G401 (cell line): ENCODE measurements at places on chromosomes 12 and 14. TPM values are rescaled to one million over a fixed set of nuclear protein-coding genes. Genes with fewer than 3 reads are reported as not detected.

Gene CD163
- total RNA-seq = not detected in 2 replicates

Gene TAS2R30
- total RNA-seq = 0.07 and 0.68 TPM in 2 replicates

Gene AJUBA
- total RNA-seq = 16.4 and 17.0 TPM in 2 replicates

Gene IAPP
- total RNA-seq = not detected in 2 replicates

Gene SLCO1B1
- not detected in 2 replicates for total RNA-seq

Gene LTBP2
- 30.0 and 33.4 TPM in 2 replicates for total RNA-seq

Gene CCDC59
- total RNA-seq = 69.2 and 74.5 TPM in 2 replicates

Gene HSPB8
- total RNA-seq = 0.80 TPM in 1 of 2 replicates, not detected in the other

DNA sequence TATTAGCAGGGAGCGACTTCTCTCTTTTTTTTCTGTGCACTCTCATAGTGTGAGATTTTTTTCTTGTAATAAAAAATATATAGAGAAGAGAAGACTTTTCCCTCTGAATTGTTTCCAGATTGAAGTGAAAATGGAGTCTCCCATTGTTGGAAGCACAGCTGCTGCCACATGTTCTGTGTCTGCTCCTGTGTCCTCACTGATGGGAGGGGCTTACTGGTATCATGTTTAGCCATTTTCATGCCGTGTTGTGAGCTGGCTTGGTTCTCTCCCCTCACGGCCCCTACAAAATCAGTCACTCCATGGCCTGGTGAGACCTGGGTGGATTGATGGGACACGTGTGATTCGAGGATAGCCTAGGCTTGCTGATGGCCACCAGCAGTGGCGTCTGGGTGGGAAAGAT, 379.7 kb upstream of the DDHD1 start:
- no peak for DNase-seq

DNA sequence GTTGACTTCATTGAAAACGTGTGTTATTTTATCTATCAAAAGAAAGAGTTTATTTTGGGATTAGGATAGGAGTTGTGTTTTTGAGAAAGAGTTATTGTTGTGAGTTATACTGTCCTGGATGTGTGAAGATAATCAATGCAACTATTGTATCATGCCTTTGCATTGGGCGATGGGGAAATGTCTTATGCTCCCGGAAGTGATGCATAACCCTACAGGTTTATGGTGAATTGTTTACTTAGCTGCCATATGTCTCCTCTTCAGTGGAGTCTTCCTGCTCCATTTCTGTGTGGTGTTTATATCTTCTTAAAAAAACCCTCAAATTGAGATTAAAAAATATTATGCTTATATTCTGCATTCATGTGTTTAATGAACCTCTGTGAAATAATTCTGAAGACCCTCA, 6.5 kb downstream of the PDE3A start:
- peak; percentile 13 for DNase-seq

DNA sequence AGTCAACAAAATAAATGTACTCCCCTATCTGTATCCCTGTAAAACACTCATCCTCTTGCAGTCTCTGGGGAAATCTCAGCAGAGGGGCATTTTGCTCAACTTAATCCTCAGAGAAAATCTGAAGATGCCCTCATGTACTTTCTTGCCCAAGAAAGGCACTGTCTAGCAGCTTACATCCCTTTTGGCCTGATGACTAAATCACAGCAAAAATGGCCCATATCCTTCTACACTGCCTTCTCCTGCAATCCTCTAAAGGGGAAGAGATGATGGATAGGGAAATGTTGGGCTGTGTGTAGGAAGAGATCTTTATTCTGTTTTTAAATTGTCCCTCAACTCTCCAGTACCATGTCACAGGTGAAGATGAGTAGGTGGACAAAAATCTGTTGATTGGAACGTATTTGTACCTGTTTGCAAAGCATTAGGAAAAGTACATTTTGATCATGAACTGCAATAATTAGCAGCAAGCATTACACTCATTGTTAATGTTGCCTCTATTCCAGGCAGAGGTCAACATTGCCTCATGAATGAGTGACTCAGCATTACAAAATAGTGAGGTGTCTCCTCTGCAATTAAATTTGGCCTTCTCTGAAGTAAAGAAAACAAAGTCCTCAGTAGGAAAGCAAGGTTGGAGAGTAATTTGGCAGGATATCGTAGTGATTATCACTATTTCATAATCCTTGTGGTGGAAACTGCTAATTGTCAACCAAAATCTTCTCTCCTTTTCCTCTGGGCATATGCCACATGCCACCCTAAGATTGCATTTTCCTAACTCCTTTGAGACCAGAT, 172.4 kb upstream of the CAND1 start:
- DNase-seq = no peak

GRCh38 chr12:76623931-76624330, 64.4 kb upstream of the OSBPL8 start:
- DNase-seq = no peak

- no peak for DNase-seq
Measured at GRCh38 chr14:93010130-93010499, 87.2 kb downstream of the CHGA start.

DNA sequence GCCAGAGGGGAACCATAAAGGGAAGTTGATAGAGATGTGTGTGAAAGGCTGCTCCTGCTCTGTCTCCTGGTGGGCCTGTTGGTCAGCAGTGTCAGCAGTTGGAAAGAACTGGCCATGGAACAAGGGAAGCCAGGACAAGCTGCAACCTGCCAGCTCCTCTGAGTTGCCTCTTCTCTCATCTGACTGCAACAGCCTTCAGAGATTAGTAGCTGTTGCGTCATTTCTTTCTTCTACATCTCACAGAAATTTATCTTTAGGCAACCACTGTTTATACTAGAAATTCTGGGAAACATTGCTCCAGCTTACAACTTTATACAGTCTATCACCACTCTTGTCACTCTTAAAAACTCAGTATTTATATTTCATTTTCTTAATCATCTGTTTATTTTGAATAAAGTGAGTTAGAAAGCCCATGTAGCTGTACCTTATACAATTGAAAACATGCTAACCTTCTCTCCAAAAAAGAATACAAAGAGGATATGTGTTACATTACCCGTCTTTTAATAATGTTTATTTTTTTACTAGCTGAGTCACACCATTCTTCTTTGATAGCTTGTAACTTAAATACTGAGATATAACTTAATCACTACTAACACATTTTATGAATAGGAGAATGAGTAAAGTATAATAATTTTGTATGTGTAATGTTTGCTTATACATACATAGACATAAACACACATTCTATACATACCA, 224.2 kb downstream of the LRFN5 start:
- DNase-seq = peak; percentile 29

DNA sequence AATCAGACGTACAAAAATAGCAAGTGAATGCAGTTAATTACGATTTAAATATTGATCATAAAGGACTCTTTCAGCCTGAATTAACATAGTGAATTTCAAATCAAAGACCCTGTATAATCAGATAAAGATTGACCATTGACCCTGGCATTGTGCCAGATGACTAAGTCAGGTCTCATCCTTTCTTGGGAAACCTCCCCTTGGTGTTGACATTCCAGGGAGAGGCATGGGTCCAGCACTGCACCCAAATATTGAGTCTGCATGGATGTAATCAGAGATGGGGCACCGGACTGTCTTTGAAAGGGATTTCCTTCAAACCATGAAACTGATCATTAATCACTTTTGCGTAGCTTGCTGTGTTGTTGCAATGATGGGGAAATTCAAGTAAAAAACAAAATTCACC, 1138.2 kb downstream of the BCL11B start:
- no peak for DNase-seq

DNA sequence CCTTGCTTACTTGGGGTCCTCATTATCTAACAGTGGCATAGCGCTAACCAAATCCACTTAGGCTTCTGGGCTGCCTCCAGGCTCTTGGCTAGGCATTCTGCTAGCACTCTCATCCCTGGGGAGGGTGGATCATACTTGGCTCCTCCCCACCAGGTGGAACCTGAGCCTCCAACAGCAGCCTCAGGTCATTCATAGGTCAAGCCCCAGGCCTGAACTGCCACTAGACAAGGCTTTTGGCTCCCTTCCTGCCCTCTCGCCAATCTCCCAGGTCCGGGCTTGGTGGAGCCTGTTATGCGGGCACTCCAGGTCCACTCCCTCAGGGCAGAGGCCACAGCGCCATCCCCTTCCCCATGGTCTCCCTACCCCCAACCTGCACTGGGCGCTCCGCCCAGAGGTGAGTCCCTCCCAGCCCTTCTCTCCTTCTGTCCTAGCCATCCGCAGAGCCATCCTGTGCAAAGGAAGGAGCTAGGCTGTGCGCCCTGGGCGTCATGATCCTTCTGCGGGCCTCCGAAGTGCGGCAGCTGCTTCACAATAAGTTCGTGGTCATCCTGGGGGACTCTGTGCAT, 154.9 kb upstream of the AMIGO2 start:
- no peak for DNase-seq
